ENCODE measurements at places on chromosomes 7 and 10.

DNA sequence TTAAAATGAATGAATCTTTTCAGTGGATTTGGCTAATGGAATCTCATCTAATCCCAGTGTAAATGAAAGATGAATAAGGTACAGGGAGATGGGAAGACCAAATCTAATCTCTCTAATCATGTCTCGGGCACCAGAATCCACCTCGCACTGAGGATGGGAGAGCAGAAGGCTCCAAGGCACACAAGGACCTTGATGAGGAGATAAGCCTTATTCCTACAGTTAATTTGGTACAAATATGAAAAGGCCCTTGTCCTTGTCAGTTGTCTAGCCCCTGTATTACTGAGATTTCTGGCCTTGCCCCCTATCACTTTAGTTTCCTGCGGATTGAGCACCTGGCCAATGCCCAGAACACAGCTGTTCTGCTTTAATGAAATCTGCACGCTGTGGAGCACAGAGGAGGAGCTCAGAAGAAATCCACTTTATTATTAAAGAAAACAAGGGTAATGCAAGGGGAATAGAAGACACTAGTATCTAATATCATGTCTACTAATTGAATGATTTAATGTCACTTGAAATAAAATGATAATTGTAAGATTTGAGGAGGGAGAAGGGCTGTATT is 321.4 kb upstream of the HGF start:
- DNase-seq, result no peak

DNA sequence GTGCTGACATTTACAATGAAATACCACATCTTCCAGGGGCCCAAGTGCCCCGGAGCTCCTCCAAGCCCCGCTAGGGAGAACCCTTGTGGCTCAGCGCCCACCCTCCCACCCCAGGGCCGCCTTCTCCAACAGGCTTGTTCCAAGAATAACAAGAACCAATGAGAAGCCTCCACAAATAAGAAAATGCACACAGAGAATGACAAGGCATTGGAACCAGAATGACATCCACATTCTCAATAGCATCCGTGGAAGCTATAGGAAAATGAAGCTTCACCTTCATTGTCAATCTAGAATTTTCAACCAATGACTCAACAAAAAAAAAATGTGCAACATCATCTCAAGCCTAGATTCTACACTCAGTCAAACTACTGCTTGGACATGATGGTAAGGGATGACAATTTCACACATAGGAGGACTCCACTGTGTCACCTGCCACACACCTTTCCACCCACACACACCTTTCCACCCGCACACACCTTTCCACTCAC is 50.4 kb upstream of the PPP2R2D start:
- DNase-seq, result no peak

GRCh38 chr10:69047111-69047832 is 40.6 kb upstream of the SRGN start:
- no peak for DNase-seq

GRCh38 chr7:20825555-20825954 is 38.9 kb upstream of the SP8 start:
- no peak for DNase-seq

- DNase-seq, result no peak
Observed at GRCh38 chr10:116110736-116111135, 162.3 kb downstream of the GFRA1 start.

DNA sequence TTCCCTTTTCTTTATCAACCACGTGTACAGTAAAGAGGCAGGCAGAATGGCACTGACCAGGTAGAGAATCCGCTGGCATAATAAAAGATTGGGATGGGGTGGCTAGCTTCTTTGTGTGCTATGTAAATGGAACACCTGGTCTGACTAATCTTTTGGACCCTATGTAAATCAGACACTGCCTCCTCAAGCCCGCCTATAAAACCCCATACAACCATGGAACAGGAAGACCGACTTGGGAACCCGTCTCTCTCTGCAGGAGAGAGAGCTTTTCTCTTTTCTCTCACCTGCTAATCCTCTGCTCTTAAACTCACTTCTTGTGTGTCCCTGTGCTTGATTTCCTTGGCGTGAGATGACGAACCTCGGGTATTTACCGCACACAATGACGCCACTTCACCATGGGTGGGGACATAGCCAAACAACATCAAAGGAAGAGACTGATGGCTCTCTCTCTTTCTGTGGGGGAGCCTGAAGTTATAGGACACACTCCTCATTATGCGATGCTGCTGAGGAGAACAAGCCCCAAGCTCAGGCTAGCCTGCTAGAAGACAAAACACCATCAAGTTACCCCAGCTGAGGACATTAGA is 94.2 kb downstream of the ARL5B start:
- no peak for DNase-seq

DNA sequence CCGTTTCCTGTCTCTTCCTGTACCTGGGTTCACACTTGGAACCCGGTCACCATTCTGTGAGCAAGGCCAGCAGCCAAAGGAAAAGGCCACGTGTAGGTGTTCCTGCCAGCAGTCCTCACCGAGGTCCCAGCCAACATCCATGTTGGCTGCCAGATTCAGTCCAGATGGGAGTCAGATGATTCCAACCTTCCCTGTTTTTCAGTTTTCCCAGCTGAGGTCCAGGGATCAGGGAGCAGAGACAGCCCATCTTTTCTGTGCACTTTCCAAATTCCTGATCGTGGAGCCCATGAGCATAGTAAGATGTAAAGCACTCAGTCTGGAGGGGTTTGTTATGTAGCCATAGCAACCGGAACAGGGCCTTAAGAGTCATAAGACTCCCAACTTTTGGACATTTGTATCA is 3.9 kb upstream of the PVRIG start:
- DNase-seq, result no peak

GRCh38 chr10:91975438-91975837 is 51.9 kb downstream of the BTAF1 start:
- DNase-seq, result no peak

- no peak for DNase-seq
Observed at GRCh38 chr10:66307826-66308225, 618.0 kb upstream of the LRRTM3 start.

DNA sequence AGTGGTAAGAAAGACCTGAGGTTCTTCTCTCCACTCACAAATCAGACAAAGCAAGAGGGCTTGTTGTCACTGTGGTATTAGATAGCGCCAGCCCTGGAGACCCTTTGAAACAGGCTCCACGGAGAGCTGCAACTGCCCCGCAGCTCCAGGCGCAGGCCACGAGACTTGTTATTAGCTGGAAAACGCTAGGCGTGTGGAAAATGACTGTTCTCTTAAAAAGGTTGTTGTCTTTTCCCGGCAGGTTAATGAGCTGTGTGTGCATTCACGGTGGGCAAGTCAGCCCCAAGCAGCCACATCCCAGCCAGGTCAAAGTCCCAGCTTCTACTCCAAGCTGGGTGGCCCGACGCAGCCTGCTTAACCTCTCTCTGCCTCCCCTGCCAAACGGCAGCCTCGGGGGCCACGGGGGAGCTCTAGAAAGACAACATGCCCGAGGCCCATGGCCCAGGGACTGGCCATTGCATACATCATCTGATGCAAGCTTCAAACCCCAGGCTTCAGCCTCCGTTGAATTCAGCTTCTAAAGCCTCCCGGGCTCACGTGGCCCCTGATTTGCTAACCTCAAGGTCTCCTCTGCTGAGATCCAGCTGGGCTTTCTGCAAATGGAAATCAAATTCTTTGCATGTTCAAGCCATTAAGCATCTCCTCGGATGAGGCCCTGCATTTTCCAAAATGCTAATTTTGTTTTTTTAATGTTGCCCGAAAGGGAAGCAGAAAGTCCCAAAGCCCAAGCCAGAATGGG is 61.3 kb upstream of the DNAAF5 start:
- no peak for DNase-seq

DNA sequence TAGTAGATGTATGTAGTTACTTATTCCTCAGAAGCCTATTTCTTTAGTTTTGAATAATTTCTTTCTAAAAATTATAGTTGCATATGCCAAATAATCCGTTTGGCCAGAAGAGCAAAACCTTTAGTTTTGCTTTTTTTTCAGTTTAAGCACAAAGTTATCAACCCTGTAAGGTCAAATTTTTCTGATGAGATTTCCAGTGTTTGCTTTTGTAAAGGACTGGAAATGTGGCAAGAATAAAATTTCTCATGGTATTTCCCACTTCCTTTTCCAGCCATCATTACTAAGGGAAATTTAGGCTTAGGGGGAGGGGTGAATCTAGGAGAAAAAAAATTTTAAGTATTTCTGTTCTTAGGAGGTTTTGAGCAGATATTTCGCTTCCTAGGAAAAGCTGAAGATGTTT is 7.6 kb downstream of the CALD1 start:
- no peak for DNase-seq

GRCh38 chr10:64275774-64276173 is 754.6 kb downstream of the REEP3 start:
- DNase-seq, result no peak

GRCh38 chr10:12681252-12681651 is 320.3 kb downstream of the CCDC3 start:
- DNase-seq, result no peak

DNA sequence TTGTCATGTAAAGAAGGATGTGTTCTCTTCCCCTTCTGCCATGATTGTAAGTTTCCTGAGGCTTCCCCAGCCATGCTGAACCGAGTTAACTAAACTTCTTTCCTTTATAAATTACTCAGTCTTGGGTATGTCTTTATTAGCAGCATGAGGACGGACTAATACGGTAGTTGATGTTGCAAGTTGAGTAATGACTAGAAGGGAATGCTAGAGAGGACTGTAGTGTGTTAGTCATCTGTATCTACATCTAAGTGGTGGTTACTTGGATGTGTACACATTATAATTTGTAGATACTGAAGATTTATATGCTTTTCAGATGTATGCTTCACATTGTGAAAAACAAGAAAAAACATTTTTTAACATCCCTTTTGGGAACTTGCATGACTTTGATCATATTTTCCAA is 244.6 kb downstream of the POLR1F start:
- DNase-seq, result no peak

- no peak for DNase-seq
Observed at GRCh38 chr7:157442456-157442855, 105.7 kb downstream of the DNAJB6 start.

DNA sequence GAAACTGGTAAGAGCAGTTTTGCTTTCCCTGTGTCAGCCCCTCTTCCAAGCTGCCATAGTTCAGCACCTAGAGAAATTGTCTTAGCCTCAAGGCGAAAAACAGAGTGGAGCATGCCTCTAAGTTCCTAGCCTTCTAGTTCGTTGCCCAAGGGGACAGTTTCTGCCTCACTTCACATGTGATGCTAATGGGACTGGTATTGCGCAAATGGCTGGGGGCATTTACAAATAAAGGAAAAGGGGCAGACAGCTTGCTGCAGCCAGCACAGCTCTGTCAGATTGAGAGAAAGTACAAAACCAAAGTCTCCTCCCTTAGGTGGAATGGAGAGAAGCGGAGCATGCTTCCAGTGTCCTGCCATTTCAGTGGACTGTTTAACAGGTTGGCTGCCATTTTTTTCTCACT is 567.7 kb downstream of the ETV1 start:
- DNase-seq, result no peak

- DNase-seq, result no peak
Observed at GRCh38 chr10:59273445-59273844, 88.9 kb downstream of the FAM13C start.

- no peak for DNase-seq
Observed at GRCh38 chr7:5703572-5704533, 77.6 kb downstream of the RNF216 start.

GRCh38 chr10:21724687-21725367 is 190.8 kb downstream of the MLLT10 start:
- no peak for DNase-seq

- DNase-seq, result no peak
Observed at GRCh38 chr7:79620291-79620690, 166.8 kb upstream of the MAGI2 start.

GRCh38 chr10:133440633-133441285 is 13.0 kb upstream of the SCART1 start:
- no peak for DNase-seq

DNA sequence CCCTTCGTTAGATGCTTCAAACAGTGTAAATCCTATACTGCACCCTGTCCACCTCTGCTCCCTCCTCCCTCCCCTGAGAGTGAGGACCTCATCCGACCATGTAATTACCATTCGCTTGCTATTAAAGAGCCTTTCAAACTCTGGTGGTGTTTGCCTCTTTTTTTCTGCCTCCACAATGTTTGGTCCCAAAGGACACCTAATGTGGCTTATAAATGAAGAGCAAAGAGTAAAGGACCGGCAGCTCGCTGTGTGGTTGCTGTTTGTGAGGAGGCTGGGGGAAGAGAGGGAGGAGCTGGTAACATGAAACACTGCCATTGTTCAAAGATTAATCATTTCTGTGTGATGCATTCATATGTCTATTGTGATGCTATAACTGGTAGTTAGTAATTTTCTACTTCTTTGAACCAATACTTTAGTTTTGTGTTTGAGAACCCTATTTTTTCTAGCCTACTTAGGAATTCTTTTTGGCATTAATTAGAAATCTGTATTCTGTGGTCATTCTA is 27.9 kb downstream of the MTURN start:
- DNase-seq, result no peak

- DNase-seq, result no peak
Observed at GRCh38 chr7:37592366-37592765, 91.2 kb upstream of the GPR141 start.

DNA sequence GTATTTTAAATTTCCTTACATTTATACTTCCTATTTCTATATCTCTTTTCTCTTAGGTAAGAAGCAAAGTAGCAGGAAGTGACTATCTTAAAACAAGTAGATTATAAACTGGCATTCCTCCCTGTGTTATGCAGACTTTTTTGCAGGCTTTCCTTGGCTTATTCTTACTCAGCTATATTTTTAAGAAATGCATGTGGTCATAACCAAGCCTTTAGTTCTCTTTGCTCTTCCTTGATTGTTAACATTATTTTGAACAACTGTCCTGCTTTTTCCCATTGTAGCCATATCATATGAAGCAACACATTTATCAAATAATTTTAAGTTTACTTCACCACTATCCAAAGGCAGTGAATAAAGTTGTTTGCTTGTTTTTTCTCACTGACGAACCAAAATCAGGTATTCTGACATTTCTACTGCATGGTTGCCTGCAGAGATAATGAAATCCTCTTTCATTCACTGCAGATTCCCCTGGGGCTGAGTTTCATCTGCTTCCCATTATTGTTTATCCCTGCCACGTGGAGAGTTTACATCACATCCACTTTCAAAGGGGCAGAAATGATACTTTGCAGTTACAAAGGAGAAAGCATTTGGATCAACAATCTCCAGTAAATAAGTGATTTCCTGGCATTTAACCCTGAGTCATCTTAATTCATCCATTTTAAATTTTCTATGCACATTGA is 389.9 kb upstream of the SEMA3C start:
- DNase-seq, result no peak

GRCh38 chr10:118175148-118175547 is 128.4 kb upstream of the RAB11FIP2 start:
- no peak for DNase-seq

- DNase-seq, result no peak
Observed at GRCh38 chr7:29754874-29755490, 51.3 kb upstream of the WIPF3 start.

GRCh38 chr10:44958196-44958897 is 1.3 kb upstream of the RASSF4 start:
- DNase-seq, result no peak

DNA sequence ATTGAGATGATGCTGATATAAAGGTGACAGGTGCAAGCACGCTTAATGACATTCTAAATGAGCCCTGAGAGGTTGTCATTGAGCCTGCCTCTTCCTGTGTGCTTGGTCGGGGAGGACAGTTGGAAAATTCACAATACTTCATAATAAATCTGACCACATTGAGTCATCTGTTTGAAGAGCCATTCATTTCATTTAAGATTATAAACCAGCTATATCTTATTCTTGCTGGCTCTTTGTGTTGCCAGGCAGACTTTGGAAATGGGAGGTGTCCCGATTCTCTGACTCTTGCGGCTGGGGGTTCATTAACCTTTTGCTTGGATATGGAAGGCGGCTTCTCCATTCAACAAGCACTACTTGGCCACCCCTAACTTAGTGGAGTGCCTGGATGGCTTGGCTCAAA is 198.2 kb downstream of the FANK1 start:
- no peak for DNase-seq

All from stimulated activated CD8-positive, alpha-beta memory T cell treated with anti-CD3 and anti-CD28 coated beads, Interleukin-4, amount 100 ng/mL, for 4 hours (primary cell).